ENCODE measurements at places on chromosomes 2 and 18.

DNA sequence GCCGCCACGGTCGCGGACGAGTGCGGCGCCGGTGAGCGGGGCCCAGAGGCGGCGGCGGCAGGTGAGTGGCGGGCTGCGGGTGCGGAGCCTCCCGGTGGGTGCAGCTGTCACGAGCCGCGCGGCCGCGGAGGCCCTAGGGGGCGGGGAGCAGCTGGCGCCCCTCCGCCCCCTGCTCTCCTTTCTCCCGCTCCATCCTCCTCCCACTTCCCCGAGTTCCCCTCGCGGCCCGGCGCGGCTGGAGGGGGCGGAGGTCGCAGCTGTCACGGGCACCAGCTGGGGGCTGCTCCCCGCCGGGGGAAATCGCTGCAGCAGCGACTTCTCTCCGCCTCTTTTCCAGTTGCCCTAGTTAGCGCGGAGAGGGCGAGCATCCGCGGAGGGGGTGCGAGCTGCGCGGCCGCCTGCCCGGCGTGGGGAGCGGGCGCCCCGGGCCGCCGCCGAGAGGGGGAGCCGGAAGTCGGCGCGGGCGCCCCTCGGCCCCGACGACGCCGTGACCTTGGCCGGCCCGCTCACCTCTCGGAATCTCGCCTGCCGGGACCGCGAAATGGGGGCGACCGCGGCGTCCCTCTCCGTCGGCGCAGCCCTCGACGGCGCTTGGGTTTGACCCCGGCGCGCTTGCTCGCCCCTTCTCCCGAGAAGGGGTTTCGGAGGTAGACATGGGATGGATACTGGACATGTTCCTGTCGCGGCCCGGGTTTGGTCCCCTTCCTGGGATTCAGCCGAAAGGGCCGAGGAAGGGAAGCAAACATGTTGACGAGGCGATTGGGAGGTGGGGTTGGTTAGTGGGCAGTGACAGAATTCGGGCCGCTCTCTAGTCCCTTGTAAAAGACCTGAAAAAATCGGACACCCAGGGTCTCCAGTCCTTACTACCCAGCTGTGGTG lies 727 bp downstream of the NCOA1 start:
- peak; percentile 68 for DNase-seq

DNA sequence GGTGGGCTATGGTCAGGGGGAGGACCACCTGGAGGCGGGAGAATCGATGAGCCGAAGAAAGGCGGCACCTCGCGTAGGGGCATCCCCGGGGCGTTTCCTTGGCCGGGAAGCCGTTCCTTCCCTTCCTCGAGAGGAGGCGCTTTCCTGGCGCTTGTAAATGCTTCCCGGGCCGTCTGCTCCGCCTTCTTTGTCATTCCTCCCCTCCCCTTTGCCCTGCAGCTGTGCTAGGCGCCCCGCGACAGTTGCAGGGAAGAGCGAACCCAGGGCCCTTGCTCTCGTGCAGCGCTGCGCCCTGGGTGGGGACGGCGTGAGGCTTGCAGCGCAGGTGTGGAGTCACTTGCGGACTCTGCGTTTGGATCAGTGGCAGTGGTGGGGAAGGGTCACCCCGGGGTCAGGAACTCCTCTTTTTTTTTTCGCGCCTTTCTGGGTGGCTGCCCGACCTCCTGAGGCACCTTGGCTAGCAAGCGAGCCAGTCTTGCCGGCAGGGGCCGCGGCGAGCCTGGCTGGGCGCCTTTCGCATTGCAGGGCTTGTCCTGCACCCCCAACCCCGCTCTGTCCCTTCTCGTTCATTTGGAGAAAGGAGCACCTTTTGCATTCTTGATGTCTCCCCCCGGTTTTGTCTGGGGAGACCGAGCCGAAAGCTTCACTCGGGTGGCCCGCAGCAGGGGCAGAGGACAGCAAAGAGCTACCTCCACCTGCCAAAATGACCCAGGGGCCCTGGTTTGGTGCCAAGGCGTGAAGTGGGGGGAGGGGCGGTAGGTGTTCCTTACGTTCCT lies 858 bp downstream of the KCNS3 start:
- peak; percentile 57 for DNase-seq

DNA sequence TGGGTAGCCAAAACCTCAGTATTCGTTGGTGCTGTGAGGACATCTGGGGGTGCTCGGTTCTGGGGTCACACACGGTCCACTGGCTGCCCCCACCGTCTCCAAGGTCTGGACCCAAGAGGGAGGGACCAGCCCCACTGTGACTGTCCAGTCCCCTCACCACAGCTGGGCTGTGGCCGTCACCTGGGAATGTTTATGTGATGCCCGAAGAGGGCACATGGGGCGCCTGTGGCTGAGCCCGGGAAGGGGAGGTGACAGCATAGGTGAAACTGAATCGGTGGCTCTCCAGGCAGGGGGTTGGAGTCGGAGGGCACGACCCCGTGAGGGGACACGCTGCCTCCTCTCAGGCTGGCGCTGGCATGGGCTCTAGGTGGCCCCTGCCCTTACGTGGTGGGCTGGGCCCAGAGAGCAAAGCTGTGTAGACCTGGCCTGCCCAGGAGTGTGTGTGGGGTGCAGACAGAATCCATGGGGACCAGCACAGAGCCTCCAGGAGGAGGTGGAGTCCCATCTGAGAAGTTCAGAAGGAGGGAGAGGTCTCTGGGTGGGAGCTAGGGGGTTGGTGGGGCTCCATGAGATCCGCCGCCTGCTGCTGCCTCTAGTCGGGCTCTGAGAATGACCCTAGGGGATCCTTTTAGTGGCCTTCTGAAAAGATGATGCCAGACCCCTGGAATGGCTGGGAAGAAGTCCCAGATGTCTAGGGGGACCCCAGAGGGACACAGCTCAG lies 1.8 kb downstream of the BOK start:
- DNase-seq = no peak

DNA sequence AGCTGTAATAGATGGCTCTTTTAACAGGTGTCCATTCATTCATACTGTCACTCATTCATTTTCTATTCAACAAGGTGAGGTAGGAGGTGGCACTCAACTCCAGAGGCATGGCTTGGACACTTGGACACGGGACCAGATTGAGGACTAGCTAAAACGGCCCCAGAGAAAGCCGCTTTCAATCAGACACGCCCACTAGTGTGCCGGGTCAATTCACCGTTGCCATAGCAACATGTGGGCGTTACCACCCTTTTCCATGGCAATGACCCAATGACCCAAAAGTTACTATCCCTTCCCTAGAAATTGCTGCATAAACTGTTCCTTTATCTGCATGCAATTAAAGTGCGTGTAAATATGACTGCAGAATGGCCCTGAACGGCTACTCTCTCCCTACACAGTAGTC lies 49.2 kb upstream of the LGALSL start:
- no peak for DNase-seq

- DNase-seq = no peak
These were observed 1534.4 kb downstream of the LRP1B start for GRCh38 chr2:140596447-140596846.

GRCh38 chr2:225602205-225602604 lies 202.7 kb downstream of the NYAP2 start:
- no peak for DNase-seq

DNA sequence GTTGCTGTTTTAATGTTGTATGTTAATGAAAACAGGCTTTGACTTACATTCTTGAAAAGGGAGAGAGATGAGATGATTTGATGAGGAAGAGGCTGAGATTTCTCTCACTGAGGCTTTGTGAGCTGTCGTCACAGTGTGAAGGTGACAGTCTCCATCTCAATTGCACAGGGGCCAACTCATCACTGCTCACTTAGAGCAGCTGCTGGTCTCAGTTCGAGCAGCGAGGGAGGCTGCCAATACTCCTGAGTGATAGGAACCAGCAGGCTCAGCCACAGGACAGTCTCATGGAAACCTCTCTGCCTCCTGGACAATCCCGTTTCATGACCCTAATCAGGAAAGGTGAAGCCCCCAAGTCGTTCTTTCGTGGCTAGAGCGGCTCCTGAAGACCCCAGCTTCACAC lies 170.7 kb upstream of the SOX11 start:
- no peak for DNase-seq

- DNase-seq = peak; percentile 58
These were observed 23.3 kb downstream of the SPATS2L start for GRCh38 chr2:200329798-200330197.

DNA sequence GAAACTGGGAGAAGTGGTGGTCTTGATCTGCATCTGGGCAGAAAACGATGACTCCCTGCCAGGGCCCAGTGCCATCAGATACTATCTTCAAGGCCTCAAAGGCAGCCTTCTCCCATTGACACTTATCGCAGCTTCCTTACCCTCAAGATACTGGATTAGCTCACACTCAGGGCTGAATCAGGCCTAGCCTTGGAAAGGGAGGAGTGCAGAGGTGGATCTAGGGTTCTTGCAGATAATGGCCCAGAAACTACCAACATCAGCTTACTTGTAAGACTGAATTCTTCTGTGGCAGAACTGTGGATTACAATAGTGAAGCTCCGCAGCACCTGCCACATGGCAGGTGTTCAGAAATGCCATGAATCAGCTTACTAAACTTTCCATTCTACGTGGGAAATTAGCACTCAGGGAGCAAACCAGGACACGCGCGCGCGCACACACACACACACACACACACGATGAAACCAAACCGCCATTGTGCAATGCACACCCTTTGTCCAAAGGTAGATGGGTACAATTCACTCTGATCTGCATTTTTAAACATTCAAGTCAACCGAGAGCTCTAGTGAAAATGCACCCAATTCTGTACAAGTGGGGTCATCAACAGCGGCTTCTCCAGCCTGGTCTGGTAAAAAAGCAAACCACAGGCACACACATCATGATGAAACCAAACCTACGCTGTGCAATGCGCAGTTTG lies 26.3 kb upstream of the TMEM182 start:
- peak; percentile 11 for DNase-seq

- no peak for DNase-seq
These were observed 223.1 kb upstream of the PARD3B start for GRCh38 chr2:204321910-204322751.

- no peak for DNase-seq
These were observed 10.9 kb upstream of the INO80D start for GRCh38 chr2:206096876-206097275.

DNA sequence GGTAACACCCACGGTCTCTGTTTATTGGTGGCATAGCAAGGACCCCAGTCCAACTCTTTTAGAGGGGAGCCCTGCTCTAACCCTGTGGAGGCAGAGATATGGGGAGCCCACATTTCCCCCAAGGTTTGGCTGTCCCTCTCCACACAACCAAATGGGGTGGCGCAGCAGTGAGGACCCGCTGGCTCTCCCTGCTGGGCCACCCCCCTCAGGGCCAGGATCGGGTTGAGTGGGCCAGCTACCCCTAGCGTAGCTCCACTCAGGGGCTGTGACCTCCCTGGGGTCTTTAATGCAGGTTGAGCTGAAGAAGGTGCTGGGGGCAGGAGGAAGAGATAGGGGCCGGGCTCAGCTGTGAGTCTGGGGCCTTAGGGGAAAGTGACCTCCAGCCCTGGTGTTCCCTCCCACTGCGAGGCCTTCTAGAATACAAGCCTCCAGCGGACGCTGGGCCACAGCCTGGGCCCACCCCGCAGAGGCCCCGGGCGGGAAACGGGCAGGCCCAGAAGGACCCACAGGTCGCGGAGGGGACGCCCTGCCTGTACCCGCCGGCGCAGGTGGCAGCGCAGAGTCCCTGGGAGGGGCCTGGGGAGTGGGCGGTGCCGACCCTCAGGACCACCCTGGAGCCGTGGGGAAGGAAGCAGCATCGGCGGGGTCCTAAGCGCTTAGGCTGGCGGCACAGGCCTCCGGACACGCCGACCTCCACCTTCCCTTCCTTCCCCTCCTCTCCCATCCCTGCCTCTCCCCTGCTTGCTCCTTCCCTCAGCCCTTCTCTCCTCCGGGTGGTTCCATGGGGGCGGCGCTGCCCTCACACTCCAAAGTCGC lies 9.6 kb downstream of the CROCC2 start:
- DNase-seq = no peak

DNA sequence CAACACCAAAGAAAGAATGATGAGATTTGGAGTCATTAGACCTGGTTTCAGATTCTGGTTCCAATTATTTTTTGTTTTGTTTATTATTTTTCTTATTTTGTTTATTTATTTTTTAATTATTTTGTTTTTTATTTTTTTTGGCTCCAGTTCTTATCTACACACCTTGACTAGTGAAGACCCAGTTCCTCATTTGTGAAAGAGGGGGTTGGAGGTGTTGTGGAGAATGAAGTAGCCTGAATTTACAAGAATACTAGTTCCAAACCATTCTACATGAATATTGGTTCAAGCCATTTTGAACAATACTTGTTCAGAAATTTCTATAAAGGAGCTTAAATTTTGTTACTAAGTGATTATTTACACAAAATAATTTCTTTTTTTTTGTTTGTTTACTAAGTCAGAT lies 6.9 kb upstream of the KCNJ13 start:
- DNase-seq = no peak

DNA sequence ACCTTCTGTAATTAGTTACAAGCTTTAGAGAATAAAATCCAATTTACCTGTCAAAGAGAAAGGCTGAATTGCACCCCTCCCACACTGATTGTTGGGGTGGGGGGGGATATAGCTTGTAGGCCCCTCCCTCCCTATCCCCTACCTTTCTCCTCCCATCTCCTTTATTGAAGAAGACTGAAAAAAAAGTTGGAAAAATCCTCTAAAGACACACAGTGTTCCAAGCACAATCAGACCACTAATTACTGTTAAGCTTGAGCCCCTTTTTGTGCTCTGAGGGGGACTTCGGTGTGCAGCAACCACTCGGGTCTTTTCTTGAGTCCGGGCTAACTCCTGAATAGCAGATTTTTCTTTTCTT lies 43.0 kb upstream of the FZD5 start:
- DNase-seq = no peak

- no peak for DNase-seq
These were observed 71.2 kb downstream of the CTAGE1 start for GRCh38 chr18:22346401-22346952.

GRCh38 chr2:241359481-241360045 lies 3.5 kb downstream of the FARP2 start:
- DNase-seq = no peak

GRCh38 chr2:221203856-221204255 lies 368.2 kb downstream of the EPHA4 start:
- no peak for DNase-seq

DNA sequence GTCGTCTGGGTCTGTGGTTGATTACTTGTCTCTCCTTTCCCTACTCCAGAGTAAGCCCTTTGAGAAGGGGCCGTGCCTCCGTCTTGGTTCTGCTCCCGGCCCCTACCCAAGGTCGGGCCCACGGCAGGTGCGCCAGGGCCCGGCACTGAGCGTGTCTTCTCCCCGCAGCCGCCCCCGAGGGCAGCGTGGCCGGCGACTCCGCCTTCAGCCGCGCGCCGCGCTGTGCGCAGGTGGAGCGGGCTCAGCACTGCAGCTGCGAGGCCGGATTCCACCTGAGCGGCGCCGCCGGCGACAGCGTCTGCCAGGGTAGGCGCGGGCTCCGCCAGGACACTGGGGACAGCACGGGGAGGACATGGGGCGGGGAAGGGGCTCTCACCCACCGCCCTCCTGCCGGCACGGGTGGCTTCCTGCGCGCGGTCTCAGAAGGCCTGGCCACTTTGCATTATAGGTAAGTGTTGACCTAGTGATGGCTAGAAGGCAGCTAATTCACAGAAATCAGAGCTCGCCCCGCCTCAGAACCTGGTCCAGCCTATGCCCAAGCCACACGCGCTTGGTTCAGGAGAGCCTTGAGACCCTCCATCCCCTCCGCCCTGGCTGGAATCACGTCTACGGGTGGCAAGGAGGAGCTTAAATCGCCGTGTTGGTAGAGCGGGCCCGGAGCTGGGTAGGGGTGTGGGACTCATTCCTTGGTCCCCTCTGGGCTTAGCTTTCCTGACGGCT lies 43.5 kb downstream of the FBLN7 start:
- no peak for DNase-seq

GRCh38 chr2:106863387-106863786 lies 22.6 kb downstream of the ST6GAL2 start:
- DNase-seq = no peak

- no peak for DNase-seq
These were observed 716 bp downstream of the MMADHC start for GRCh38 chr2:149586898-149587219.

GRCh38 chr2:190113000-190113399 lies 50.5 kb upstream of the MSTN start:
- DNase-seq = no peak

GRCh38 chr2:179307616-179308371 lies 43.2 kb upstream of the SESTD1 start:
- DNase-seq = no peak

Measured in Ammon's horn (tissue), 1 donor.